Upper lobe of left lung (tissue), 6 donors: ENCODE measurements at places on chromosomes 16 and 17.

GRCh38 chr17:8470447-8471047 lies 34.9 kb downstream of the NDEL1 start:
- DNase-seq, result no peak

DNA sequence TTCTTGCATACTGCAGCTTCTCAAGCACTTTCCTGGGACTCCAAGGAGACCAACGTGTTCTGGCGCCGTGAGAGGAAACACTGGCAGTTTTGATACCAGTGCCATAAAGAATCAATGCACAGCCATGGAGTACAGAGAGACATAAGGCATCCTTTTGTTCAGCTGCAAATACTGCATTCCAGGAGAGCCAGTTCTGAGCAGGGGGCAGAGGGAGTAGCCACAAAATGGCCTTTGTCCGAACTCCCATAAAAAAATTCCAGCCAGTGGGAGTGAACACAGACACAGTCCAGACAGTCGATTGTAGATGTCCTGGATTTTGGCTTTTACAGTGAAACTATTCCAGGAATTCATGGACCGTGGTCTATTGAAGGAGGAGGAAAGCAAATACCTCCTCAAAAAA lies 36.2 kb upstream of the TEKT3 start:
- DNase-seq, result no peak

DNA sequence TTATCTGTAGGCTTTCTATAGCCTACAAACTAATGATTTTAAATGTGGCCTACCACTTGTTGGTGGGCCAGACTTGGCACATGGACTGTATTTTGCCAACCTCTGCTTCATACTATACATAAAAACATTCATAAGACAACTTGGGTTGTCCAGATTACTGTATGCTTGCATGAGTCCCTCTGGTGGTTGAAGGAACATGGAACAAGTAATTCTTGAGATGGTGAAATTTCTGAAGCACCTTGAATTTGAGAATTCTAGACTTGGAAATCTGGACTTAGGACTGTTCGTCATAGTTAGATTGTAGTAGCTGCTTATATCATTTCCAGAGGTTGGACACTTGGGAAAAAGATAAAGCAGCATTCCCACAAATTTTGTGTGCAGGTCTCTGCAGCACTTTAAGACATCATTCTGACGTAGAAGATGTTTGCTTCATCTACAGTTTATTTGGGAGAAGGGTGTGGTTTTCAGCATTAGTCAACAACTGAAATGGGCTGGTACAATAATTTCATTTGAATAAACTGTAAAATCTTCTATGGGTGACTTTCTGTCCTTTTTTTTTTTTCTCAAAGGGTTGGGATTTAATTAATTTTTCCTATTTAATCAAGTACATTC lies 31.2 kb downstream of the NFATC3 start:
- no peak for DNase-seq

GRCh38 chr16:56936950-56937349 lies 5.0 kb downstream of the HERPUD1 start:
- DNase-seq, result no peak

GRCh38 chr17:75001915-75002843 lies 10.3 kb upstream of the MRPL58 start:
- no peak for DNase-seq

DNA sequence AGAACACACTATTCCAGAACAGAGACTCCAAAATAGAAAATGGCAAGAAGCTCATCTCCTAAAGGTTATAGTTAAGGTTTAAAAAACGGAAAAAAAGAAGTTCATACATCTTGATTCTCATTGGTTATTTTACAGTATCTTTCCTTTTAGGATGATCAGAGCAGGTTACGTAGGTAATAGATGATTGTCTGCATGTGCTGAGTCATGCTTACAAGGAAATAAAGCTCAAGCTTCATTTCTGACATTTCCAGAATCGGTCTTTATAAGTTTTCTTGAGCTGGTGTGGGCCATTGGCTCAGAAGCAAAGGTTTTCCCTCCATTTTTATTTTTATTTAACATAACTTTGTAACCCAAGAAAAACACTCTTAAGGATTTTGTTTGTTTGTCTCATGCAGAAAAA lies 1030.3 kb upstream of the CDH8 start:
- DNase-seq, result no peak

DNA sequence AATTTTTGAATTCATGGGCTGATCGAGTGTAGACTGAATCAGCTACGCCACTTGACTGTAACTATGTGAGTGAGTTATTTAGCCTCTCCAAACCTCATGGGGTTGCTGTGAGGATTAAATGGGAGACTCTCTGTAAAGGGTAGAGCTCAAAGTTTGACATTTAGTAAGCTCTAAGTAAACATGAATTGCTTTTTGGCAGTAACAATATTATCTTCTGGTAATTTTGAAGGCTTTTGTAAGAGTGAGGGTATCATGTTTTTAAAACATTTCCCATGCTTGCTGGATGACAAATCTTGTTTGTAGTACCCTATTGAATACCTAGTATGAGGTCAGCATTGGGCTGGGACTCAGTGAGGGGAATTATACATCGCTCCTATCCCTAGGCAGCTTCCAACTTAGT lies 35.3 kb downstream of the MRTFB start:
- no peak for DNase-seq
